ENCODE measurements at places on chromosomes 5 and 9.

DNA sequence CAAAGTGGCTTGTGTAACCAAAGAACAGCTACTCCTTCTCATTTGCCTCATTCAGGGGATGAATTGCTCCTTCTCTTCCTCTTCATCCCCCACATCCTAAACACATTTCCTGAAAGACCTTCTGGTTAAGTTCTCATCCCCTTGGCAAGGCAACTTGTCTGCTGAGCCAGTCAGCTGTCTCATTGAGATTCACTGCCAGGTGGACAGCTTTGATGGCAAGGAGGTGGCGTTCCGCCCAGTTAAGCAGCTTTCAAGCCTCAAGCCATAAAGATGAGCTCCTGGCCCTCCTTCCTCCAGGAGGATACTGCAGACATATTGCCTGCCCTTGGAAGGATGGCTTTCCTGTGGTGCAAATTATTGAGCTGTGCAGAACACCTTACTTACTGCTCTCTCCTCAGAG is 448.6 kb upstream of the MPDZ start:
- DNase-seq: no peak

- DNase-seq: no peak
Observed at GRCh38 chr5:138932171-138932810, 57.2 kb upstream of the LRRTM2 start.

DNA sequence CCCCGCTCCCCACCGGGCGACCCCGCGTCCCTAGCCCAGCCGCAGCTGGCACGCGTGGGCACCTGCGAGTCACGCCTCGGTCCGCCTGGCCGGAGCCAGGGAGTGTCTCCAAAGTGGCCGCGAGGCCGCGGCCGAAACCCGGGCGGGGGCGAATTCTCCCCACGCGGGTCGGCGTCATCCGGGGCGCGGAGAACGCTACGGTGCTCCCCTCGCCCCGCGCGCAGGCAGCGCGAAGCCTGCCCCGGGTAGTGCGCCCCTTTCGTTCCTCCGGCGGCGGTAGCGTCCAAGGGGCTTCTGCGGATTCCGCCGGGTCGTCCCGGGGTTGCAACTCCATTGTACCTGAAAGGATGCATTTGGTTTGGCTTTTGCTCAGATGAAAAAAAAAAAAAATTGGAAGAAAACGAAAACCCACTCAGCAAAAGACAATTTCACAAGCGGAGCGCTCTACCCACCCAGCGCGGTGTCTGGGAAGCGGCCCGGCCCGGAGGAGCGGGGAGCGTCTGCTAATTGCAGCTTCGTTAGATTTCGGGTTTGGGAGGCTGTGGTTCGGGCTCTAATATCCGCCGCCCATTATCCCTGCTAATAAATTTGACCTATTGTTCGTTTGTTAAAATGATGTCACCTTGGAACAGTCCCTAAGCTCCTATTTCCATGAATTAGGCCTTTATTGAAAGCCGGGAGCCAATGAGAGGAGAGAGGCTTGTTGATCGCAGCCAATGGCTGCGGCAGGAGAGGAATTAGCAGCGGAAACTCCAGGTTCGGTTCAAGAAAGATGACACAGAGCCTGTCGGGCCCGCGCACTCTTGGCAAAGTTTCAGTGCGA is at the start of gene TLX3:
Gene TLX3 (plus strand): TSS at position 796 of the 823 bp plus-strand sequence. CDS start 118 bp downstream, outside the sequence.
- no peak for DNase-seq

DNA sequence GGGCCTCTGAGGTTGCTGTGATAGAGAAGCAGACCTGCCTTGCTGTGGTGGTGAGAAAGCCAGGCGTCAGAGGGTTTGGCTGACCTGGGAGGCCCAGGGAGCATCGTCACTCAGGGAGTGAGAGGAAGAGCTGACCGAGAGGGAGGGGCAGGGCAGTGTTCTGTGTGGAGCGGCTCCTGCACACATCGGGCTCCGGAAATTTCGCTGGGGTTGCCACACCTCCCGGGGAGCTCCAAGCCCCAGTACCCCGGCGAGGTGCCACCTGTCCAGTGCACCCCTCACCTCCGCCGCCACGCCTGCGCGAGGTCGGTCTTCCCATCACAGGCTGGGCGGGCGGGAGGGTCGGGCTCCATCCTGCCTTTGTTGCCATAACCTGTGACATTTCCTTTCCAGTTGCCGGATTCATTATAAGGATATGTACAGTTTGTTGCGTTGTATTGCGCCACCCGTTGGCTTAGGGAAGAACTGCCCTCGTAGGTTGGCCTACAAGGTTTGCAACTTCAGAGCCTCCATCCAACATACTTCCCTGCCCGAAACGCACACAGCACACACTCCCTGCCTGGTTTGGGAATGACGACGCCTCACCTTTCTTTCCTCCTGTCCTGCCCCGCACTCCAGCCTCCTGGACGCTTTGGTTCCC is 223.2 kb downstream of the CACNA1B start:
- no peak for DNase-seq

GRCh38 chr5:60102961-60103693 is 209.6 kb upstream of the PDE4D start:
- DNase-seq: no peak

DNA sequence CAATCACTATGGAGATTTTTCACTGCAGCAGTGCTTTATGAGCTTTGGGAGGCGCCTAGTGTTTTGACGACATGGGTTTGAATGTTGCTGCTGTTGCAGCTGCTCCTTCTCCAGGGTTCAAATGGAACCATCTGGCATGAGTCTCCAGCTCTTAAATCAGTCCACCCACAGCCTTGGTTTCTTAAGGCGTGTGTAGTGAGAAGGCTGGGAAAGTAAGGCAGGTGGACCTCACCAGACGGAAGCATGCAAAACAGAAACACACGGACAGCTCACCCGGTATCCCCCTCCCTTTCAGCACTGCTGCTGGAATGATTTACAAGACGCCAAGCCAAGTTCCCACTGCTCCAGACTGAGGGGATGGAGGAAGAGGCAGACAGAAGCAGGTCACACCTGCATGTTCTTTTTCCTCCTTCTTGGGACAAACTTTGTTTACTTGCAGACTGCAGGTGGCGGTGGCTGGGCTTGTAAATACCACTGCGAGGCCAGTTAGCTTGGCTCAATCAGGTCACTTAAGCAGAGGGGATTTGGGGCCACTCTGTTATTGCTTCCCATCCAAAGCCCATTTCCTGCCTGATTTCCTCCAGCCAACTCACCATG is 47.4 kb downstream of the ADAM19 start:
- no peak for DNase-seq

DNA sequence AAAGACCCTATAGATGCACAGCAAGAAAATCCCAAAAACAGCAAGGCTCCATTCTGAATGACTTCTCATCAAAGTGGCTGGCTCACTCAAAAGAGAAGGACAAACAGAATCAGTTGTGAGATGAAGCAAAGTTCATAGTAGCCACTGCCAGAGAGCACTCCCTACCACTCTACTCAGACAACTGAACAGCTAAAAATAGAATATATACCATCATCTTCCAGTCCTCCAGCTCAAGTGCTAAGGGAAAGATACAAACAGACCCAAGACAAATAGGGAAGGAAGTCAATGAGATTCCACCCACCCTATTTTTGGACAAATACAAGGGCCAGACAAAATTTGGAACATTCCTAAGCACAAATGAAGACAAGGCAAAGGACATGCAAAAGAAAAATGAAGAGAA is 20.6 kb downstream of the GNAQ start:
- DNase-seq: no peak

DNA sequence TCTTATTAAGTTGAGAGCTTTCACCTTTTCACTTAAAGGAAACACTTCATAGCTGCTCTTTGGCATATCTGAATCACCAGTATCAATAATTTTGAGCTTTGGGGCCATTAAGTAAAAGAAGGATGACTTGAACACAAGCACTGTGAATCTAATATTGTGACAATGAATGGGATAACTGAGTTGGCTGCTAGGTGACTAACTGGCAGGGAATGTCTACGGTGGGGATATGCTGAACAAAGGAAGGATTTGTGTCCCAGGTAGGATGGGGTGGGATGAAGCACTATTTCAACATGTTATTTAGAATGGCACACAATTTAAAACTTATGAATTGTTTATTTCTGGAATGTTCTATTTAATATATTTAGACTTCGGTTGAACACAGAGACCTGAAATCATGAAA is 123.6 kb downstream of the TEX10 start:
- no peak for DNase-seq

- DNase-seq: no peak
Observed at GRCh38 chr9:18849890-18850677, 182.9 kb downstream of the SAXO1 start.

GRCh38 chr5:67879620-67880510 is 335.7 kb upstream of the PIK3R1 start:
- DNase-seq: no peak

GRCh38 chr9:123201083-123201482 is 67.3 kb downstream of the STRBP start:
- no peak for DNase-seq

DNA sequence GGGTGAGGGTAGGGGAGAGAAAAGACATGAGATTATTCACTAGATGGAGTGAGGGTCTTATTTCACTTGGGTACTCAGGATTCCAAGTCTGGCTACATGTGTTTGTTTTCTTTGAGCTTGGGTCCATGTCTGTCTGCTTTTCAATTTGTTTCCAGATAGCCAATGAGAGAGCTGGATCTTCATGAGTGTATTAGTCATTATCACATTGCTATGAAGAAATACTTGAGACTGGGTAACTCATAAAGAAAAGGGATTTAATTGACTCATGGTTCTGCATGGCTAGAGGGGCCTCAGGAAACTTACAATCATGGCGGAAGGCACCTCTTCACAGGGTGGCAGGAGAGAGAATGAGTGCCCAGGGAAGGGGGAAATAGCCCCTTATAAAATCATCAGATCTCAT is 196.8 kb upstream of the TRIM32 start:
- no peak for DNase-seq

DNA sequence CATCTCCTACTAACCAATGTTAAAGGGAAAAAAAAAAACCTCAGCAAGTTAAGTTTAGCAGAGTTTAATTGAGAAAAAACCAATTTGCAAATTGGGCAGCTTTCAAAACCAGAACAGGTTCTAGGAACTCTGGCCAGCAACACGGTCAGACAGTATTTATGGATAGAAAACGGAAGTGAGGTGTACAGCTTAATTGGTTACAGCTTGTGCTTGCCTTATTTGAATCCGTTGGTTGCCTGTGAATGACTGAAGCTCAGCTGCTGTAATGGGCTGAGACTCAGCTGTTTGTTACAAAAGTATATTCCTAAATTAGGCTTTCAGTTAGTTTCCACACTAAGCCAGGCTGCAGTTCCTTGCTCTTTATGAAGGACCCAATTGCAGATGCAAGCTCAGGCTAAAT is 217.0 kb downstream of the SREK1 start:
- DNase-seq: no peak

- no peak for DNase-seq
Observed at GRCh38 chr9:131815970-131816873, 76.3 kb upstream of the RAPGEF1 start.

GRCh38 chr5:36252722-36253365 is 11.1 kb upstream of the NADK2 start:
- DNase-seq: no peak

GRCh38 chr5:120436996-120437395 is 27.1 kb upstream of the PRR16 start:
- no peak for DNase-seq

DNA sequence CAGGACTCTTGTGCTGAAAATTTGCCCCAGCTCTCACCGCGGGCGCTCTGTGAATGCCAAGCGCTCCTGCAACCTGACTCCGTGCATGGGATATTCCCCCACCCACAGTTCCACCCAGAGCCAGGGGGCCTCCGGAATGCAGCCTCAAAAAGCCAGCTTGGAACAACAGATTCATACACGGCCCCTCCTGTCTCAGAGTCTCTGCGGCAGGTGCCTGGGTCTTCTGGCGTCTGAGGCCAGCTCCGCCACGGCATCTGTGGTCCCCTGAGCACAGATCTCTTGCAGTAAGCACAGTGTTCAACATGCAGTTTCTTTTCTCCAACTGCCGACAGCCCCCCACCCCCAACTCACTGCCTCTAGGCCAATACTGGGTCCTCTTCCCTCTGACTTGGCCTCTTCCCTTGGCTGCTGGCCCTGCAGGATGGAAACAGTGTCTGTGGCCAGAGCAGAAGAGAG is 355.7 kb upstream of the IRX2 start:
- DNase-seq: no peak

GRCh38 chr9:129752900-129753729 is at the start of gene PTGES:
Gene PTGES (minus strand): TSS chr9:129753042. CDS start chr9:129753012, 30 bp downstream.
- DNase-seq: no peak

GRCh38 chr9:127777368-127777980 is 992 bp downstream of the SH2D3C start:
- no peak for DNase-seq

- DNase-seq: no peak
Observed at GRCh38 chr5:170087168-170087817, 18.4 kb upstream of the FOXI1 start.

DNA sequence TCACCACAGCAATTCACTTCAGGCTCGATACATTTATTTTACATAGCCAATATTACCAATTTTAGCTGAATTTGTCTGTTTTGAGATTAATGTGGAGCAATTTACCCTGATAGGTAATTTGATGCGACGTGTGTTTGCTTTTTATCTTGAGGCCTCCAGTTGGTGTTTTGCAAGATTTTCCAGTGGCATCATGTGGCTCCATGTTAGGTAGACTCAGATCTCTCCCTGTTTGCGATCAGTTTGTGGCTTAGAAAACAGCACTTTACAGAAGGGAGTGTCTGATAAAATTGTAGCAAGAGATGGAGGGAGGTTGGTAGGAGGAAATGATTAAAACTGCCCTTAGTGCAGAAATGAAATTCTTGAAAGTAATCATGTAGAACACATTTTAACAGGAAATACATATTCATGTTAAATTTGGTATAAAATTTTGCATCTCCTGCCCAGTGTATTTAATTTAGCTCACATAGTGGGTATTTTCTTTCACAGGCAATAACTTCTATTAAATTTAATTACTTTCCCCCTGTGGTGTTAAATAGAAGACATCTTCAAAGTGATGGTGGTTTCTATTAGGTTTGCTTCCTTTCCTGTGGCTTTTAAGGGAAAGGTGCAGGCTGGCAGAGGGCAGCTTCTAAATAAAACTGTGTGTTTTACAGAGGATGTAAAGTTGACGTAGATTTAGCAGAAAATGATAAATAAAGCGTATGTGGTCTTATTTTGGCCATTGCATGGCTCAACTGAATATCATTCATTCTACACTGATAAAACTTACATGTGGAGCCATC is 135.8 kb downstream of the KDM4C start:
- no peak for DNase-seq

DNA sequence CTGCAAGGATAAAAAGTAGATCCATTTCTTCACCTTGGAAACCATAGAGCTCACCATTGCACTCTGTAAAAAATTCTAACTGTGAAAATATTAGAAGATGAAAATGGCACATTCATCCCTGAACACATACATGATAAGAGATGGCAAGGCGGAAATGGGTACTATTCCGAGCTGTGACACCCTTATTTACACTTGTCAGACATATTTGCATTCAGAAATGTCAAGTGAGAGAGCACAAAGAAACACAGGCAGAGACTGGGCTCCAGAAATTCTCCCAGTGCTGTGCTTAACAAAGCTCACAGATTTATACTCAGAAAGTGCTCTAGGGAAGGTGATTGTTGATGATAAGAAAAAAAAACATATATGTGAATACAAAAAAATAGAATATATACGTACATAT is 170.3 kb upstream of the PUM3 start:
- no peak for DNase-seq

DNA sequence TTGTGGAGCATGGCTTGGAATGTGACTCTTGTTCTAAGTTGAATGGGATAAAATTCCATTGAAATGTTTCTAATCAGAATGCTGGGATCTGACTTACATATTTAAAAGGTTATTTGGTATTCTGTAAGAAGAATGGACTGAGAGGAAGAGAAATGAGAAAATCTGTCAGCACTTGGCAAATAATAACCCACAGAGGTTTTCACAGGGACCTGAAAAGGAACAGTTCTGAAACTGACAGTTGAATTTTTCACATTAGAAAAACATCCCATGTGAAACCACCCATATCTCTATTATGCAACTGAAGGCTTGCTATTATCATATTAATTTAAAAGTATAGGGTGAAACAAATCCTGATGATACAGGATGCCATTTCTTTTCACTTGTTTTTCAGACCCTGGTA is 302.7 kb downstream of the EPB41L4A start:
- no peak for DNase-seq
